Activated CD4-positive, alpha-beta T cell treated with anti-CD3 and anti-CD28 coated beads for 1 hour (primary cell): ENCODE measurements at places on chromosomes 2 and 18.

- DNase-seq = no peak
Observed at GRCh38 chr2:86650188-86650587, 26.5 kb upstream of the RNF103 start.

- no peak for DNase-seq
Observed at GRCh38 chr2:222297600-222297935, 1.2 kb downstream of the PAX3 start.

GRCh38 chr2:169038338-169038757 lies 7.2 kb upstream of the ABCB11 start:
- no peak for DNase-seq

- DNase-seq = no peak
Observed at GRCh38 chr18:3595369-3596273, 145.6 kb downstream of the TGIF1 start.

GRCh38 chr2:40773291-40773690 lies 321.4 kb upstream of the SLC8A1 start:
- no peak for DNase-seq
